Stimulated activated CD4-positive, alpha-beta T cell treated with anti-CD3 and anti-CD28 coated beads, Interleukin-4, amount 100 ng/mL, for 48 hours (primary cell): ENCODE measurements at places on chromosomes 5 and 9.

DNA sequence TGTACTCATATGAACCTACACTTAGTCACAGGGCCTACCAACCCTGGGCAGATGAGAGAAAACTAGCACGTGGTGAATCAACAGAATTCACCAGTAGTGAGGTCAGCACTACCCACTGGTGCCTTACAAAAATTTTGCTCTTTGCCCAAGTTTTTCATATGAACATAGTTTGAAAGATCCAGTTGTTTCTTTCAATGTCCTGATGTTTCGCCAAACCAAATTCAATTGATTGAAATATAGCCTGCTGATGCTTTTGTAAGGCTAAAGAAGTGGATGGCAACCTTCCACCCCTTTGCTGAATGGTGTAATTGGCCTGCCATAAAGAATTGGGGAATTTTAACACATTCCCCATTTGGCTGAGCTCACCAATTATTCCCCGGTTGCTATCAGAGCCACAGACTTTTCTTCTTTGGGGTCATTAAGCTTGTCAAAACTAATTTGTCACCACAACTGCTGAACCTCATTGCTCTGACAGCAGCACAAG, 339.2 kb downstream of the GLIS3 start:
- no peak for DNase-seq

GRCh38 chr5:120507800-120508463, 43.8 kb downstream of the PRR16 start:
- DNase-seq = no peak

DNA sequence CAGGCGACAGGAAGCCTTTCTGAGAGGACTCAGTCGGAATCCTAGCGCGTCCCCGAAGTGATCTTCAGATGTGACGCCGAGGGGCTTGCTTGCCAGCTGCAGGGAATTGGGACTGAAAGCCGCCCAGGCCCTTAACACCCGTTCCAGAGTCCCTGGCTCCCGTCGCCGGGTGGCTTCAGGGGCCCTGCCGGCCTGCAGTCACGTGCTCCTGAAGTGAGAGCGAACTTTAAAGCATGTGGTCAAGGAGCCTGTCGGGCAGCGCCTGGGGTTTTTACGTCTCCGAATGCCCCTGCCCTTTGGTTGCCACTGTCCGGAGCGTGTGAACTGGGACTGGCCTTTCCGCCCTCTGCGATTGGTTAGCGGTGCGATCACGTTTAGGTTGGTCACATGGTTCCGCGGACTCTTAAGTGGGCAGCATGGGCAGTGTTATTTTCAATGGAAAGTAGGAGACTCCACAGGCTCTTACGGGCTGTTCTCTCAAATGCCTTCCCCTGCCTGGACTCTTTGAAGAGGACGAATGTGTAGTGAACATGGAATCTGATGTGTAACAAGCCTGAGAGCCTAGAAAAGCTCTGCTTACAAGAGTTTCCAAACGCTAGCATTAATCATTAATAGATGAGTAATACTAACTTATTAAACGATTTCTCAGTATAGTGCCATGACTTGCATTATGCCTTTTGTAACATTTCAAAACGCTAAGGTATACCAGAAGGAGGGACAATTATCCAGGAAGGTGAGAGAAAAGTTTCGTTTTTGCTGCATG, 1.9 kb downstream of the VLDLR start:
- no peak for DNase-seq

DNA sequence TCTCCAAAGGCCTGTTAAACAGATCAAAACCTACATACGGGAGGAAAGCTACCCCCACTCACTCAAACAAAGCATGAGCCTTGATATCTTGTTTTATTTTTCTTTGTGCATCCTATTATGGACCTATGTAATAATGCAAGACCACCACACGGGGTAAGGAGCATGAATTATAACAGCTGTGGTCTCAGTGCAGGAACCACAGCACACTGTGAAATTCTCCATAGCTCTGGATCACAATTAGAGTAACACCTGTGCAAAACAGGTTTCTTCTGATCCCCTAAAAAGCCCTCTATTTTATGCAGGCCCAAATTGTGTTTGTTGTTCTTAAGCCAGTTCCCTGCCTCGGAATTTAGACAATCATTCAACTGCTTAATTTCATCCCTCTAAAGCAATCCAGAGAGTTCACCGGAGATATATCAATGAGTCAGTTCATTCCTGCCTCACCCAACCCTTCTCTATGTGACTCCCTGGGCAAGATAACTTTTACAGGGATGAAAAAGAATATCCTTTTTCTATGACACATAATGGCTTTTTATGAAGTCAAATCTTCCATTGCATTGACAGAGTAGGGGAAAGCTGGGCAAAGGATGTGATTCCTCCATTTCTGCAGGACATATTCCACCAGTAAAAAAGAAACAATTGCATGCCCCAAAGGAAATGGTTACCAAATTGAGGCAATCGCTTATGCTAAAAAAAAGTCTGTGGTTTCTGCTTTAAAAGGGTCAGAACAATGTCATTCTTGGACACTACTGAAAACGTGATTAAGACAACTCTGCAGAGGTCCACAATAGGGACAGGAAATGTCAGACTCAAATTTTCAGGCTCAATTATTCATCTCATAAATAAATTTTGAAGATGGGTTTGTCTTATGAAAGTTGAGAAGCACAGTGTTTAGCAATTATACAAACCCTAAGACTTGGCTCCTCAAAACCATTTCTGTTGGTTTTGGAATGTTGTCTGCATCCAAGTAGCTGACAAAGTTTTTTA, 41.6 kb upstream of the FST start:
- DNase-seq = no peak

GRCh38 chr5:39080597-39081204, 6.5 kb upstream of the RICTOR start:
- DNase-seq = no peak

DNA sequence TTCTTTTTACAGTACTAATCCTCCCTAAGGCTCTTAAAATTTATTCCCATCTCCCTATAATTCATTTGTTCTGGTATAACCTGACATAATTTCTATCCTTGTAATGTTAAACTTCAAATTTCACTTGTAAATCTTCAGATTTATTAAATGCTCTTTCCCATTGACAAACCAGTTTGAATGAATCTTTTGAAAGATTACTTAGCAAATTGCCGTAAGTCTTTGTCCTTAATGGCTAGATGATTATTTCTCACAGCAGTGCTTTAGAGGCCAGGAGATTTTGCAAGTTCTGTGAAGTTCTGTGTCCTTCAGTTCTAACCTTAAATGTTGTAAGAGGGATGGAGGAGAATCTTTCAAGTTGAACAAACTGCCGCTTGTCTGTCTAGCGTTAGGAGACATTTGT, 4.2 kb downstream of the SLC44A1 start:
- no peak for DNase-seq
